Panc1 (cell line): ENCODE measurements at places on chromosomes 6 and 20.

DNA sequence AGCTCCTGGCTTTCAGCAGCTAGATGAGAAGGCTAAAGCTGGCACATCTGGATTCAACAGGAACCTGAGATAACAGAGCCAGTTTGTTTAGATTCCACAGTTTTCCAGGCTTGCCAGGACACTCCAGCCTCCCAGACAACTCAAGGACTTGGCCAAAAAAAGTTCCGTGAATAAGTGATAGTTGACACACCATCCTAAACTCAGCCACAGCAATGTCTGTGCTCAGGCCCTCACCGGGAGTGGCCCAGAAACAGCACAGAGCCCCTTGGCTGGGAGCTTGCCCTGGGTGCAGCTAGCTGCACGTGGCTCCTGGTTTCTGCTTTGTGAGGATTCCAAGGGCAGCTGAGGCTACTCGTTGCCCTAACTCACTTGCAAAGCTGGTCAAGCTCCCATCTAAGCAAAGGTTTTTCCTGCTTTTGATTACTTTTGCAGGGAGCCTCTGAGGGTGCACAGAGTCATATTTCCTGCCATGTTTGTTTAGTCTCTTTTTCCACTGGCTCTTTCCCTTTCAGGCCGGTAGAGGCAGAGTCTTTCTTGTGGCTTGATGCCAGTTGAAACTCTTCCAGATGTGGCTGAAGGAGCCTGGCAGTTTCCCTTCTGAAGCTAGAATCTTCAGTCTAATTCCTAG is 118.3 kb upstream of the ECI2 start:
- DNase-seq: no peak

- no peak for DNase-seq
Measured at GRCh38 chr6:7848229-7848628, 62.4 kb downstream of the TXNDC5 start.

GRCh38 chr6:52284131-52284459 is 447 bp downstream of the MCM3 start:
- no peak for DNase-seq

GRCh38 chr6:167683028-167683862 is 143.5 kb upstream of the AFDN start:
- peak; percentile 80 for DNase-seq

- no peak for DNase-seq
Measured at GRCh38 chr6:35296931-35297600, 552 bp upstream of the DEF6 start.

DNA sequence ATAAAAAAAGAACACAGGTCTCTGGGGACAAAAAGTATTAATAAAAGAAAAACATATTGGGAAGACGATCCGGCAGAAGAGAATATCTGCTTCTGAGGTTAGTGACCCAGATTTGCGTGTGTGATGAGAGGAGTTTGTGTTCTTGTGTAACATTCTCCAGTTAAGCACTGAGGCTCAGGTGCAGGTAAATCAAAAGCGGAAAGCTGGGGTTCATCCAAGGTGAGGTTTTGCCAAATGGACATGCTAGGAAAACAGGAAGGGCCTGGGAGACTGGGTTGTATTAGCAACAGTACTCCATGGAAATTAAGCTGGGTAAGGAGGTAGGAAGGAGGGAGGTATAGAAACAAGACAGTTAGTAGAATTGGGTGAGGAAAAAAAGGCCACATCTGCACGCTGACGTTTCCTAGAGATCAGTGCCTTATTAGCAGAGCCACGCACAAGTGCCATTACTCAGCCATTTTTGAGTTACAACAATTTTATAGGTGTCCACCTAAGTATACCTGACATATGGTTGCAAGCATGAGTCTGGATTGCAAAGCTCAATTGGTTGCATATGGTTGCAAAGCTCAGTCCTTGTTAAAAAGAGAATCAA is 139.6 kb downstream of the ZMYND8 start:
- no peak for DNase-seq

DNA sequence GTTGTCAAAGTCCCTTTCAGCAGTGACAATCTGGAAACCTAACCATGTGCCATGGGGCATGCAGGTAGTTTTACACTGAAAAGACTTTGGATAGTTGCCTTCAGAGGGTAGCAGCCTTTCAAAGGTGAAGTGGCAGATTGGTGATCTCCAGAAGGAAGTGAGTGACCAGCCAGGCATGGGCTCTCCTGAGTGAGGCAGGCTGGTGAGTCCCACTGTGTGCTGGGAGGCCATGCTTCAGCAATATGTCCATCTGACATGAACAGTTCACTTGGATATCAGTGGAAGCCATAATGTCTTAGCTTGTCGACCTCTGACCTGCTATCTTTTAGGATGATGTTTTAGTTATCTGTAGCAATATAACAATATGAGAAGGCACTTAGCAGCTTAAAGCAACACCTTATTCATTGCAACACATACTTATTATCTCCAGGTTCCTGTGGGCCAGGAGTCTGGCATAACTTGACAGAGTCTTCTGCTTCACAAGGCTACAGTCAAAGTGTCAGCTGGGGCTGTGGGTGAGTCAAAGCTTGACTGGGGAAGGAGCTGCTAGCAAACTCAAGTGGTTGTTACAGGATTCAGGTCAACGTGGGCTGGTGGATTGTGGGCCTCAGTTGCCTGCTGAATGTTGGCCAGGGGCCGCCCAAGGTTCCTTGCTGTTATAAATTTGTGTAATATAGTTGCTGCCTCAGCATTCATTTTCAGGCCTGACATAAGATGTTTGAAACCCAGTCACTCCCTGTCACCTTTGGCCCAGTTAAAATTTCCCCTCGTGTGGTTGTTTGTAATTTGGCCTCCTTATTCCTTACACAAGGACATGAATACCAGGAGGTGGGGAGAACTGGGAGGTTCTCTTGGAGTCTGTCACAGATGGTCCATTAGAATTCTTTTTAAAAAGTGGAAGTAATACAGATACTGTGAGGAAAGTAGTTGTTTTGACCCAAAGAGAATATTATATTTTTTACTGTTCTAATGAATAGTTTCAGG is 100.2 kb downstream of the UST start:
- DNase-seq: no peak

GRCh38 chr6:2589171-2589661 is 161.5 kb downstream of the MYLK4 start:
- DNase-seq: no peak

DNA sequence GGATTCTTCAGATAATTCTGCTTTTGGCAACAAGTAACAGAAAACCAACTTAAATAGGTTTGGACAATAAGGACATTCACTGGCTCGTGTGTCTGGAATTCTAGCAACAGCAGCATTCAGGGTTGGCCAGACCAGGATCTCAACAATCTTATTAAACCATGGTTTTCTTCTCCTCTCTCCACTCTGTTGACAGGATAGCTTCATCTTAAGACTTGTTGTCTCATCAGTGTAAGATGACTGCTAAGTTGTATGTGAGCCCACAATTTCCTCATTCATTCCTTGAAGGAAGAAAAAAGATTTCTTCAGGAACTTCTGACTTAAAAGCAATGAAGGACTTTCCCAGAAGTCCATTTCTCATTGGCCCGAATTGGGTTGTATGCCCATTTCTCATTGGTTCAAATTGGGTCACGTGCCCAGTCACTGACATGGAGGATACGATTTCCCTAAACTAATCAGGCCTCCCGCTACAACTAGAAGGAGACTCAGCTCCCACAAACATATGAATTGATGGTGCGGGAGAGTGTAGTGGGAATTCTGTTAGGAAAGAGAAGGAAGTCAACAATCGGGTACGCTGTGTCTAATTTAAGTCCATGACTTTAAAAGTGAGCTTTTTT is 83.7 kb downstream of the SLC22A3 start:
- DNase-seq: no peak

- DNase-seq: no peak
Measured at GRCh38 chr20:21523281-21523868, 9.5 kb upstream of the NKX2-2 start.

DNA sequence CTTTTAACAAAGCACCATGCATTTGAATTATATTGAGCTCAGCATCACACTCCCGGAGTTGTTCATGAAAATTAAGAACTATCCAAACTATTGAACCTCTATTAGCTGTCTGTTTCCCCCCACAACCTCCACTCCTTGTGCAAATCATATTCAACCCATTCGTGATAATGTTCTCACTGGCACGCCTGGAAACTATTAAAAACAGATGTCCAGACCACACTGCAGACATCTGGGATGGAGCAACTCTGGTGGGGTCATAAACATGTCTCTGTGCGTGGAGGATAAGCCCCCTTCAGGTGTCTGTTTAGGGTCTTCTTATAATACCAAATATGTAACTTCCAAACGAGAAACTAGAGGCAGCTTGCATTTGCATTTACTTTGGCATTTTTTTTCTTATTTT is 193.7 kb downstream of the TFAP2A start:
- no peak for DNase-seq

- no peak for DNase-seq
Measured at GRCh38 chr6:40436685-40437604, 150.2 kb downstream of the LRFN2 start.

DNA sequence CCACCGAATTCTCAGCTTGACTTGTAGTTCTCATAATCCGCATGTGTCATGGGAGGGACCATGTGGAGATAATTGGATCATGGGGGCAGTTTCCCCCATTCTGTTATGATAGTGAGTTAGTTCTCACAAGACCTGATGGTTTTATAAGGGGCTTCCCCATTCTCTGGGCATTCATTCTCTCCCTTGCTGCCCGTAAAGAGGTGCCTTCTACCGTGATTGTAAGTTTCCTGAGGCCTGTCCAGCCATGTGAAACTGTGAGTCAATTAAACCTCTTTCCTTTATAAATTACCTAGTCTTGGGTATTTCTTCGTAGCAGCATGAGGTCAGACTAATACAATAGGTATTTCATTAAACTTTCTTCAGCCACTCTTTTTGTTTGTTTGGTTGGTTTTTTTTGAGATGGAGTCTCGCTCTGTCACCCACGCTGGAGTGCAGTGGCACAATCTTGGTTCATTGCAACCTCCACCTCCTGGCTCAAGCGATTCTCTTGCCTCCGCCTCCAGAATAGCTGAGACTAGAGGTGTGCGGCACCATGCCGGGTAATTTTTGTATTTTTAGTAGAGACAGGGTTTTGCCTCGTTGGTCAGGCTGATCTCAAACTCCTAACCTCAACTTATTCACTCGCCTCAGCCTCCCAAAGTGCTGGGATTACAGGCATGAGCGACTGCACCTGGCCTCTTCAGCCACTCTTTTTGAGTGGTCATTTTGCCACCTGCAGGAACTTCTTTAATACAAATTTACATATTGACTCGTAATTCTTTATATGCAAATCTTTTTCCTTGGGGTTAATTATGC is 36.3 kb downstream of the GSTA2 start:
- DNase-seq: no peak

DNA sequence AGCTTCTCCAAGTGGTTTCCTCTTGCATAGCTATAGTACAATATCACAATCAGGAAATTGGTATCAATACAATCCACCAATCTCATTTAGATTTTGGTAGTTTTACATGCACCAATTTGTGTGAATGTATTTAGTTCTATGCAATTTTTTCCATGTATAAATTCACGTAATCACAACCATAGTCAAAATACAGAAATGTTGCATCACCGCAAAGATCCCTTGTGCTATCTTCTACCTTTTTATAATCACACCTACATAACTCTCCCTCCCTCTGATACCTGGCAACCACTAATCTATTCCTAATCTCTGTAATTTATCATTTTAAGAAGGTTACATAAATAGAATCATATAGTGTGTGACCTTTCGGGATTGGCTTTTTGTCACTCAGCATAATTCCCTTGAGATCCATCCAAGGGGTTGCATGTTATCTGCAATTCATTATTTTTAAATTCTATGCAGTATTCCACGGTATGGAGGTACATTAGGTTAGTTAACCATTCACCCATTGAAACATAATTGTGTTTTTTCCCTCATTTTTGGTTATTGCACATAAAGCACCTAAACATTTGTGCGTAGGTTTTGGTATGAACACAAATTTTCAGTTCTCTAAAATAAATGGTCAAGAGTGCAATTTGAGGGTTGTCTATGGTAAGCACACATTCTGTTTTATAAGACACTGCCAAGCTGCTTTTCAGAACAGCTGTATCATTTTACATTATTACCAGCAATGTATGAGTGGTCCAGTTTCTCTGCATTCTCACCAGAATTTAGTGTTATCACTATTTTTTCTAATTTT is 95.1 kb upstream of the SLC22A23 start:
- no peak for DNase-seq

DNA sequence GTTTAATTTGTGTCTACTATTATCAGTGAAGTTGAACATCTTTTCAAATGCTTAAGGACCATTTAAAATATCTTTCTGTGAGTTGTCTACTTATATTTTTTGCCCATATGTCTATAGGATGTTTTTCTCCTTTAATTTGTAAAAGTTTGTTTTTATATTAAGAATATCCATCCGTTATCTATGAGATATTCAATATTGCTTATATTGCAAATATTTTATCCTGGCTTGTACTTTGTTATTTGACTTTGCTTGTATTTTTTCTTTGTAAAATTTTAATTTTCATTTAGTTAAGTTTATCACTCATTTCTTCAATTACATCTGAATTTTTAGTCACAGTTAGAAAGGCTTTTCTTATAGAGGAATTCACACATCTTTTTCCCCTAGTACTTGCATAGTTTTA is 117.0 kb upstream of the MLIP start:
- no peak for DNase-seq

DNA sequence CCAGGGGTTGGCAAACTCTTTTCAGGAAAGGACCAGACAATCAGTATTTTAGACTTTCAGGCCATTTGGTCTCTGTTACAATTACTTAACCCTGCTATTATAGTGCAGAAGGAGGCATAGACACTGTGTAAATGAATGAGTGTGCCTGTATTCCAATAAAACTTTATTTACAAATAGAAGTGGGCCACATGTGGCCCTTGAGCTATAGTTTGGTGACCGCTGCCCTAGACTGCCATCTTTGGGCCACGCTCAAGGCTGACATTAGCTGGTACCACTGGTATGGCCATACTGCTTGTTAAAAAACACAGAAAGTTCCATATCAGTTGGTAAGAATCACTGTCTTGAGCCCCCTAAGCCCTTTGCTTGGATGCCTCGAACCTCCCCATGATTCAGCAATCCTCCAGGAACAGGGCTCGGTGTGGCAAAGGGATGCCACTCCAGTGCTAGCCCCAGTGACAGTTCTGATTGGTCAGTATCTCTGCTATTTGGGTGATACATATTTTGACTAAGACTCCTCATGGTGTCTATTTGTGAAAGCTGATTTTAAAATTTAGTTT is 23.3 kb upstream of the SNRNP48 start:
- DNase-seq: no peak

GRCh38 chr6:152552616-152553209 is 84.4 kb downstream of the SYNE1 start:
- peak; percentile 53 for DNase-seq

GRCh38 chr20:57186192-57186591 is 80.2 kb downstream of the BMP7 start:
- DNase-seq: no peak

GRCh38 chr20:52410731-52411234 is 219.2 kb upstream of the ZFP64 start:
- no peak for DNase-seq

- DNase-seq: no peak
Measured at GRCh38 chr6:72376736-72377135, 245.1 kb upstream of the KCNQ5 start.

DNA sequence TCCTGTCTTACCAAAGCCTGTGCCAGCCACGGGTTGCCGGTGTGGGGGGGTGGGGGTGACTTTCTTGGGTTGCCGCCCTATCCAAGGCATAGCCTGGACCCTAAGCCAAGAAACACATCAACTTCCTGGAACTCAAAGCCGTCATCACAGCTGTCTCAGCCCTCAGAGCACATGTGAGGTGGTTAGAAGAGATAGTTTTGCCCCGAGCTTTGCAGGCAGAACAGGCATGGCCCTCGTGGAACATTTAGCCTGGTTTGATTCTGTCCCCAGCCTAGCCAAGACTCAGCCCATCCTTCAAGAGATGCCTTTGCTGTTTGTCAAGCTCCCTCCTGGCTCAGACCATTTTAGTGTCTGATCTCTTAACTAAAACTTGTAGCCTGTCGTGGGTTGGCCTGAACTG is 64.9 kb downstream of the RREB1 start:
- DNase-seq: no peak
